T-helper 22 cell (primary cell): ENCODE measurements at places on chromosomes 1 and 21.
A peak's percentile ranks its signal among the peaks of the same experiment; 100 is the strongest.

- no peak for DNase-seq
These were observed 198.4 kb downstream of the SLC45A1 start for GRCh38 chr1:8516278-8516777.

GRCh38 chr1:178581351-178582303 lies 68.7 kb downstream of the TEX35 start:
- DNase-seq = no peak

GRCh38 chr1:227742738-227743715 lies 7.8 kb downstream of the SNAP47 start:
- no peak for DNase-seq

- no peak for DNase-seq
These were observed 144.0 kb downstream of the KCNH1 start for GRCh38 chr1:210989905-210990304.

DNA sequence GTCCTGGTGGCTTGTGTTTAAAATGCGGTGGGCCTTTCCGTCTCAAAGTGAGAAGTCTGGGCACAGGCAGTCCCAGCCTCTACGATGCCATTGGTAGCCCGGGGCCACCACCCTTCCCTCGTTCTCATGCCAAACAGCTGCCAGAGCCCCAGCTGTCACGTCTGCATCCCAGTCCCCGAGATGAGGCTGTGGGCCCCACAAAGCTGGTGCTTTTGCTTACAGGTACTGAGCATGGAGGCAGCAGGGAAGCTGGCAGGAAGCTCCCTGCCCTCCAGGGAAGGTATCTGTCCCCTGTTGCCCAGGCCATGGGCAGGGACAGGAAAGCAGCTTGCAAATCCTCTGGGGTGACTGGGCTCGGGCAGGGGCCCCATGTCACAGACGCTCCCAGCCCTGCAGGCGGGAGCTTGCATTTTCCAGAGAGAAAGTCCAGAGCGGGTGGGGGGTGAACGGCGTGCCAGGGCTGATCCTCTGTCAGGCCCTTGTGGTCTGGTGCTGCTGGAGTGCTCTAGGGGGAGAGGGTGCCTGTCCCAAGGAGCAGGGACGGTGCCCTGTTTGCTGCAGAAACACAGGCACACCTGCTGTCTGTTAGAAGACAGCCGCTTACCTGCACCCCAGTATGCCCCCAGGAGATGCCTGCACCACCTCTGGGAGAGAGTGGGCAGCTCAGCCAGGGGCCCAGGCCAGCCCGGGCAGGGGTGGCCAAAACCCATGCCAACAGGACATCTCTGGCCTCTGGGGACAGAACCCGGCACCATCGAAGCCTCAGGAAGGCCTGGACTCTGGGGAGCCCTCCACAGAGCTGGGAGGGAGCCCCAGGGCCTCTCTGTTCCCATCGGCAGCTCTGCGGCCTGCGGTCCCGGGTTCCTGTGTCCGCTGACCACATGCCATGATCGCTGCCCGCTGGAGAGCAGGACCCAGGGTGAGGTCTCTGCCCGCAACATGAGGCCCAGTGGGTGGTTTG lies 45.9 kb downstream of the SLX9 start:
- no peak for DNase-seq

DNA sequence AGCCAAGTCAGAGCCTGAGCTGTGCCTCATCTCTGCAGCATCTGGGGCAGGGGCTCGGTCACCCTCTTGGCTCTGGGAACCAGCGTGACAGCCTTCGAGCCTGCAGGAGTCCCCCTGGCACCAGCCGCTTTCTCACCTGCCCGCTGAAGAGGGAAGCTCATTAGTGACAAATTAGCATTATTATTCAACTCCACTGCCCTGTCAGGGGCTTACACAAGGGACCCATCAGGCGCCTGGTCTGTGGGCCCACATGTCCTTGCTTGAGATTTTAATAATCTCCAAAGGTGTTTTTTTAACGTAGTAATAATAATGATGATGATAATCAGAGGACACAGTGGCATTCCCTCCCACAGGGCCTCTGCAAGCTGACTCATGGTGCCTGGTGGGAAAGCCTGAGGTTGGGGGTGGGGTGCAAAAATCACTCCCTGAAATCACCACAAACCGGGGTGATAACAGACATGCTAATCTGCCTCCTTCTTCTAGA lies 98.1 kb upstream of the IGSF21 start:
- no peak for DNase-seq

DNA sequence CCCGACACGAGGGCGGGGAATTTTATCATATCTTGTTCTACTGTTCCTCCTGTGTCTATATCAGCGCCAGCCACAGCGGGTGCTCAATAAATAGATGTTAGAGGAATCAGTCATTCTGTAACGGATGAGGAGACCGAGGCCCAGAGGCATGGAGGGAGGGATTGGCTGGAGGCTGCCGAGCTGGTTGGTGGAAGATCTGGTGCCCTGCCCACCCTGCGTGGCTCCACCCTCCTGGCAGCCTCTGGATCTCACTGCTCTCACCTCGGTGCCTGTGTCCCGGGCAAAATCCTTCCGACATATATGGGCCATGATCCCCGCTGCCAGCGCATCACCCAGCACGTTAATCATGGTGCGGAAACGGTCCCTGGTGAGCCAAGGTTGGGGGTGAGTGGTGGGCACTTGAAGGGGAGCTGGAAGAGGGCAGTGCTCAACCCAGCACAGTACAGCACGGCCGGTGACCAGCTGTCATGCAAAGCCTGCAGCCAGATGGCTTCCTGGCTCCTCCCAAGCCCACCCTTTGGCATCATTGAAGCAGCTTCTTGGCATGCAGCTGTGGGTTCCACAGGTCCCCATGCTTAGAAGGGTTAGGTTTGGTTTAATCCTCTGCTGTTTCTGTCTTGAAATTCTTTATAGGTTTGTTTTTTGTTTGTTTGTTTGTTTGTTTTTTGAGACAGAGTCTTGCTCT lies 26.7 kb downstream of the PODN start:
- DNase-seq = no peak

- DNase-seq = no peak
These were observed 5.0 kb downstream of the PPP1R15B start for GRCh38 chr1:204406621-204407020.

DNA sequence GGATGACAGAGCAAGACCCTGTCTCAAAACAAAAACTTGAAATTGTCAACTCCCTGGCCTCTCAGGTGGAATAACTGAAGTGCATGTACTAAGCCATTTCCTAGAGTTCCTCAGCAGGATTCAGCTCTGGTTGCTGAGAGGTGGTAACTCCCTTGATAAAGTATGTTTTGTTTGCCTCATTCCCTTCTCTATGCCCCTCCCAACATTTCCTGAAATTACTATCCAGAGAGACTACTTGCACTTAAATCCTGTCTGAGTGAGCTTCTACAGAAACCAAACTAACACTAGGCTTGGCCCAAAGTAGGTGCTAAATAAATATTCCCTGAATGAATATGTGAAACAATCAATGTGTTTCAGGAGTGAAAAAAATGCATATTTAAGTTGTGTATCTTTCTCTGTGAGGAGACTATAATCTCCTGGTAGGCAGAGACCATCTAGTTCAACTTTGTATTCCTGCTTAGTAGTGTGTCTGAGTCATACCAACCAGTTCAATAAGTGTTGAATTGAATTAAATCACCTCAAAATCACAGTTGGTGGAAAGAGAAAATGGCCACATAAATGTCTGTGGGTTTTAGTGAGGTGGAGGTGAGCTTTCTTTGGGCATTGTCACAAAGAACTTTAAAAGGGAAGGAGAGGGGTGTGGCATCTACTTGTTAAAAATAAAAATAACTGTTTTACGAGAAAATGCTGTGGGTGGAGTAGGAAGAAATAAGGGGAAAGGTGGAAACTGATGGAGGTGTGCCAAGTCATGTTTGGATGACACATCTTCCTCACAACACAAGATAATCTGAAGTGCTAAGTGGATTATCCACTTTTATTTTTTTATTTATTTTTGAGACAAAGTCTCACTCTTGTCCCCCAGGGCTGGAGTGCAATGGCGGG lies 12.6 kb downstream of the RIMKLA start:
- no peak for DNase-seq

- DNase-seq = peak; percentile 61
These were observed at the start of gene LRP8 for GRCh38 chr1:53328009-53328461. Gene LRP8, minus strand, starts transcription at chr1:53328070. Its CDS starts 158 bp downstream, at chr1:53327912.
